Activated gamma-delta T cell treated with anti-CD3 and anti-CD28 coated beads, Interleukin-2, amount 50 U/mL, for 16 hours (primary cell): ENCODE measurements at places on chromosomes 6 and 20.
A peak's percentile ranks its signal among the peaks of the same experiment; 100 is the strongest.

- no peak for DNase-seq
Observed at GRCh38 chr6:16729183-16729691, 32.0 kb downstream of the ATXN1 start.

- no peak for DNase-seq
Observed at GRCh38 chr20:45751721-45752120, 29.6 kb downstream of the SPINT4 start.

GRCh38 chr20:53550280-53551187 is 43.1 kb downstream of the ZNF217 start:
- DNase-seq: no peak

GRCh38 chr6:14732844-14733757 is 512.8 kb upstream of the JARID2 start:
- DNase-seq: peak; percentile 36

- DNase-seq: no peak
Observed at GRCh38 chr6:87945966-87946365, 101.7 kb upstream of the SPACA1 start.

DNA sequence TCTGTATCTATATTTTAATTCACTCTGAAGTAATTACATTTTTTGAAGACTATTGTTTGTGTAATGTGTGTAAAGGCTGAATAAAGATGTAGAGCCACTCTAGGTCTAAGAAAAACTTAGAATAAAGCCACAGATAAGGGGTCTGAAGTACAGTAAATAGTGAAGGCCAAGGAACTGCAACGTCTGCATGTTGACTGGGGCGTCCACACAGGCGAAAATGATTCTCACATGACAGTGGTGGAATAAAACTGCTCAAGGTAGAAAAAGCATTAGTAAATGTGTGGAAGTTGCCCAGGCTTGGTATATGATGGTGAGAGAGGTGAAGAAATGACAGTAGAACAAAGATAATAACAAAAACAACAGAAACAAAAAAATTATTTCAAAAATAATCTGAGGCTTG is 196.2 kb downstream of the KHDRBS2 start:
- DNase-seq: no peak

- no peak for DNase-seq
Observed at GRCh38 chr6:13452346-13453117, 34.9 kb downstream of the GFOD1 start.

DNA sequence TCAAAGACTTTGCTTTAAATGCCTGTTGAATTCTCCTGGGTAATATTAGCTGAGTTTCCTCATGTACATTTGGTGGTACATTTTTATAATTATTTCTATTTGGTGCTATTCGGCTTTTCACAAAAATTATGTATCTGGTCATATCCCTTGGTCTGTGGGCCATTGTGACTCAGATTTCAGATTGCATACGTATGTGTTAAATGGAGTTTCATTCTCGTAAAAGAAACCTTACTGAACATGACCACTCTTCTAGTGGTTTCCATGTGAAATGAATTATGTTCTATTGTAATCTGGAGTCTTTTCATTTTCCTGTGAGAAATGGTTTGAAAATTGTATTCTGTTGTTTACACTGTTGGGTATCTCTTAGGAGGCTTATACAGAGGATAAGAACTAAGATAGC is 386.2 kb upstream of the FLRT3 start:
- no peak for DNase-seq

DNA sequence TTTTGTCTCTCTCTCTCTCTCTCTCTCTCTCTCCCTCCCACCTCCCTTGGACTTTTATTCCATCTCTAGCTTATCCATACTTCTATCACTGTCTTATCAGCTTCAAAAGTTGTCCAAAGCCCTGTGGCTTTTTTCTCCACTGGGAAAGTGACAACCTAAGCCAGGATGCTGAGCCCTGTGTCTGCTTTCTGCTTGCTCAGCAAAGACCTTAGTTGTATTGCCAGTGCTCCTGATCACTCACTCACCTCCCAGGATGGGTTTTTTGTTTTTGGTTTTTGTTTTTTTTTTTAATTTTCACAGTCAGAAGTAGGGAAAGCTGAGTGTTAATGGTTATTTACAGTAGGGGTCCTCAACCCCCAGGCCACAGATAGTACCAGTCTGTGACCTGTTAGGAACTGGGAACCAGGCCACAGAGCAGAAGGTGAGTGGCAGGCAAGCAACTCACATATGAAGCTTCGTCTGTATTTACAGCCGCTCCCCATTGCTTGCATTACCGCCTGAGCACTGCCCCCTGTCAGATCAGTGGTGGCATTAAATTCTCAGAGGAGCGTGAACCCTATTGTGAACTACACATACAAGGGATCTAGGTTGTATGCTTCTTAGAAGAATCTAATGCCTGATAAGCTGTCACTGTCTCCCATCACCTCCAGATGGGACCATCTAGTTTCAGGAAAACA is 125.0 kb upstream of the ID4 start:
- DNase-seq: no peak

GRCh38 chr6:136410201-136411024 is 120.8 kb upstream of the BCLAF1 start:
- no peak for DNase-seq

DNA sequence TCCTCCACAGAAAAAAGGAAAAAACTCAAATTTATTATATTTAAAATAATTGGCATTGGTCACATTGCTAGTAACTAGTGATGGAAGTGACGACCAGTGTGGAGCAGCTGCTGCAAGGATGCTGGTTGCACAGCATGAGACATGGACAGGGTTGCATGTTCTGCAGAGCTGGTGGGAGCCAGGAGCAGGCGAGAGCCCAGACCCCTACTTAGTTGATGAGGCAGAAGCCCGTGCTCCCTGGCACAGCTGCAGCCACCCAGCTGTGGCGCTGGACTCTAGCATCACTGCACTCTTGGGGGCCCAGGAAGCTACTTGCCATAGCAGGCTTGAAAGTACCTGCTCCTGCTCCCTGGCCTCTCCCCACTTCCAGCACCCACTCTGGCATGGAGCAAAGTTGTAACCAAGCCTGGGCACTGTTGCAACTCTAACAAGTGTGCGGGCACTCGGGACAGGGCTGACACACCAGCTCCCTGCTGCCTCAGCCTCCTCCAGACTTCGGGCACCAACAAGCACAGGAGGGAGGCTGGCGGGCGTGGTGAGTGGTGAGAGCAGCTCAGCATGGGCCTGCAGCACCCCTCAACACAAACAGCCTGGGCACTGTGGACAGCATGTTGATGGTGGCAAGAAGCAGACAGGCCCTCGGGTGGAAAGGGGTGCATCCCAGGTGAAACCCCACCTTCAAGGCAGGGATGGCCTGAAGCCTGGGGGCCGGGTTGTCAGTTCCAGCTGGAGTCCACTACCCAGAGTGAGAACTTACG is 69.6 kb downstream of the EYS start:
- no peak for DNase-seq

GRCh38 chr6:13560651-13561044 is 13.8 kb upstream of the SIRT5 start:
- DNase-seq: no peak

GRCh38 chr6:34447386-34447785 is 18.5 kb upstream of the PACSIN1 start:
- DNase-seq: no peak

DNA sequence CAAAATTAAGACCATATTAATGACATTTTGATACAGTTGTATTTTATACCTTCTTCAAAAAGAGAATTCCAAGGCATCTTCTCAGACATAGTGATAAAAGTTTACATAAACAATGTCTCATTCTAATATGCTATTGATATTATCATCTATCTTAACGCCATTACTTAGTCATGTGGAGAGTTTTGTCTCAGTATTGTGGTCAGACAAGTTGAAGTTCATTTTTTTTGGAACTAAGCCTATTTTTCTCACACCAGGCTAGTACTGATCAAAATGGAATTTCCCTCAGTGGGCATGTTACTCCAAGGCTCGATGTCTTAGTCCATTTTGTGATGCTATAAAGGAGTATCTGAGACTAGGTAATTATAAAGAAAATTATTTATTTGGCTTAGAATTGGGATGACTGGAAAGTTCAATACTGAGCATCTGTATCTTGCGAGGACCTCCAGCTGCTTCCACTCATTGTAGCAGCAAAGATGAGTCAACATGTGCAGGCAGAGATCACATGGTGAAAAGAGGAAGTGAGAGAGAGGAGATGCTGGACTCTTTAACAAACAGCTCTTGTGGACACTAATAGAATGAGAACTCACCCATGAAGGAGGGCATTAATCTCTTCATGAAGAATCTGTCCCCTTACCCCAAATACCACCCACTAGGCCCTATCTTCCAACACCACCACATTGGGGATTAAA is 825.5 kb upstream of the MANEA start:
- no peak for DNase-seq

DNA sequence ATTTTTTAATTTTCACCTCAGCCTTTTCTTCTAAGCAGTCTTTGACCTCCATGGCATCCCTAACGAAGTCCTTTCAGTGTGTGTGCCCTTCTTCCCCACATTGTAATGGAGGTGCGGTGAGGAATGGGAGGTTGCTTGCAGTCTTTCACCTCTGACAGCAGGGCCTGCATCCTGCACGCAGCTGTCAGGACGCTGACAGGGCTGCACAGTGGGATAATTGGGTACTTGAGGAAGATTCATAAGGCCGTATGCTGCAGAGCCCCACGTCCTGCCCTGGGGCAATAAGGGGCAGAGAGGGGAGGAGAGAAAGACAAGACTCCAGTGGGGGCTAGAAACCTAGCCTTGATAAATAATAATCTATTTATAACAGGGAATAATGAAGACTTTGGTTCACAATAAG is 184.7 kb downstream of the SAMD5 start:
- DNase-seq: no peak

- DNase-seq: no peak
Observed at GRCh38 chr6:148239215-148239614, 103.4 kb upstream of the SASH1 start.

DNA sequence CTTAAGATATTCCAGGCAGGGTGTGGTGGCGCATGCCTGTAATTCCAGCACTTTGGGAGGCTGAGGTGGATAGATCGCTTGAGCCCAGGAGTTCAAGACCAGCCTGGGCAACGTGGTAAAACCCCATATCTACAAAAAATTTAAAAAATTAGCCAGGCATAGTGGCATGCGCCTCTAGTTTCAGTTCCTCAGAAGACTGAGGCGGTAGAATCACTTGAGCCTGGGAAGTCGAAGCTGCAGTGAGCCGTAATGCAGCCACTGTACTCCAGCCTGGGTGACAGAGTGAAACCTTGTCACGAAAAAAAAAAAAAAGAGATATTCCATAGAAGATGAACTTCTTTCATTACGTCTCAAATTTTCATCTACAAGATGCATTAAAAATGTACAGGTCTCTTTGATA is 46.7 kb upstream of the ISM1 start:
- no peak for DNase-seq

DNA sequence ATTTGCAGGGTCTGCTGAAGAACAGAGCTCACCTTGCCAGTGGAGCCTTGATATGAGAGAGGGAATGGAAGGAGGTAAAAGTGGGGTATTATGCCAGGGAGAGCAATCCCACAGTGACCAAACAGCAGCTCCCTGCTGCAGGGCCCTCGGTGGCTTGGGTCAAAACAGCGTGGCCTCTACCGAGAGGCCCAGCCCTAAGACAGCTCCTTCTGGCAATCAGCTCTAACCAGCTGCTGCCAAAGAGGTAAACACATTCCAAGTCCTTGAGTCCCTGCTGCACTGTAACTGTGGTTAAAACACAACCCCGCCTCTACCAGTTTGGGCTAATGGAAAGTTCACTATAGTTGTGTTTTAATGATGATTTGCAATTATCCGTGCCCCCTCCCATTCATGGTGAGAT is 1.4 kb upstream of the DAAM2 start:
- no peak for DNase-seq

- no peak for DNase-seq
Observed at GRCh38 chr20:35502352-35502751, 27.1 kb downstream of the C20orf173 start.

GRCh38 chr20:46901638-46902037 is 7.0 kb downstream of the EYA2 start:
- DNase-seq: no peak

DNA sequence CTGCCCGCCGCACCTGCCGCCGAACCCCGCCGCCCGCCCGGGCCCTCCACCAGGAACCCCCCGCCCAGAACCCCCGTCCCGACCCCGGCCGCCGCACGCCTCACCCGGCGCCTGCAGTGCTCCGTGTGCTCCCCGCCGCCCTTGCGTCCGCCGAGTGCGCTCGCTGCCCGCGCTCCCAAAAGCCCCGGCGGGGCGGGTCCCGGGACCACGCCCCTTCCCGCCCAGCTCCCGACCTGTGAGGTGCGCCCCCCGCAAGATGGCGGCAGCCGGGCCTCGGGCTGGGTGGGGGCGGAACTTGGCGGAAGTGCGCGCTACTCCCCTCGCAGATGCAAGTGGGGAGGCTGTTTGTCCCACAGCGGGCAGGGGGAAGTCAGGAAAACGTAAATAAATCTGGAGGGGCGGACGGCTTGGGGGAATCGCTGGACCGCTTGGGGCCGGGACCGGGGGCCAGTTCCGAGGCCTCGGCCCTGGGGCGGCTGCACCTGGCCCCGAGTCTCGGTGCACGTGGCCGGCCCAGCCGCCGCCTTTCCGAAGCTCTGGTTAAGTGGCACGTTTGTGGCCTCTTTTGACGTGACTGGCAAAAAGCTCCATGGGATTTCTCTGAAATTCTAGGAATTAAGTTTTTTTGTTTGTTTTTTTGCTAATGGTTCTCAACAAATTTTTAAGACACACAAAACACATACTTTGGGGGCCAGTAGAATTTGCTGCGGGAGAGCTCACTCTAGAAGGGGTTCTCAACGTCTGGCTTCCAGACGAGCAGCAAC is at the start of gene EZR:
Gene EZR (minus strand): TSS at position 156 of the 764 bp plus-strand sequence. CDS start 1,275 bp downstream, outside the sequence.
- DNase-seq: peak; percentile 76

DNA sequence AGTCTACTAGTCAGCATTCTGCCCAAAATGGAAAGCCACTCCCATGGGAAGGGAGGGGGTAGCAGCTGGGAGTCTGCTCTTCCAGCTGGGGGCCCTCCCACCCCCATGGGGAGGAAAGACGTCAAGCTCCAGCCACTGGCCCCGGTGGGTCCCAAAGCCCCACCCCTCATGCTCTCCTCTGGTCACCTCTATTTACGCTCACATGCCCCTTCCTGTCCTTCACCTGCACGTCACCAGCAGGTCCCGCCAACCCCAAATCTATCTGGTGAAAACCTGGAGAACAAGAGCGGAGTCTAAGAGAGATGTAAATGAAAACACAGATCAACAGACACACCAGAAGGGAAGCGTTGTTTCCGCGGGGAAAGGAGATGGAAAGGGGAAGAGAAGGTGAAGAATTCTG is 30.0 kb upstream of the ZBP1 start:
- no peak for DNase-seq

DNA sequence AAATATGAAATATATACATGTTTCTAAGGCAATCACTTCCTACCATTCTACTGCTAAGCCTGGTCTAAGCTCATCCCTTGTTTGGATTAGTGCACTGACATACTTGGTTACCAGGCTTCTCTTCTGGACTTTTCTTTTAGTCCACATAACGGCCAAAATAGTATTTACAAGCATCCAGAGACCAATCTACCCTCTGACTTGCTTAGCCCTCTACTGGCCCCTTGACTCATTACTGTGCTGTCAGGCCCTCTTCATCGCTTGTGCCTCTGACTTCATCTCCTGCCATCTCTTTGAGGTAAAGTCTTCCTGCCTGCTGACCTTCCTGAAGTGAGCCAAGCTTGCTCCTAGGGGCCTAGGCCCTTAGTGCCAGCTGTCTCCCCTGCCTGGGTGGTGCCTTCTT is 35.1 kb downstream of the TULP4 start:
- DNase-seq: no peak
